Small intestine (tissue), 16 donors: ENCODE measurements at places on chromosomes 7 and 10. TPM values are rescaled to one million over a fixed set of nuclear protein-coding genes. Genes with fewer than 3 reads are reported as not detected.

The DEPP1 gene
- 5.2 TPM for polyA plus RNA-seq

The CUZD1 gene
- 2.2 TPM for polyA plus RNA-seq

The PRPS1L1 gene
- polyA plus RNA-seq = not detected

The OR13A1 gene
- 0.12 TPM for polyA plus RNA-seq

DNA sequence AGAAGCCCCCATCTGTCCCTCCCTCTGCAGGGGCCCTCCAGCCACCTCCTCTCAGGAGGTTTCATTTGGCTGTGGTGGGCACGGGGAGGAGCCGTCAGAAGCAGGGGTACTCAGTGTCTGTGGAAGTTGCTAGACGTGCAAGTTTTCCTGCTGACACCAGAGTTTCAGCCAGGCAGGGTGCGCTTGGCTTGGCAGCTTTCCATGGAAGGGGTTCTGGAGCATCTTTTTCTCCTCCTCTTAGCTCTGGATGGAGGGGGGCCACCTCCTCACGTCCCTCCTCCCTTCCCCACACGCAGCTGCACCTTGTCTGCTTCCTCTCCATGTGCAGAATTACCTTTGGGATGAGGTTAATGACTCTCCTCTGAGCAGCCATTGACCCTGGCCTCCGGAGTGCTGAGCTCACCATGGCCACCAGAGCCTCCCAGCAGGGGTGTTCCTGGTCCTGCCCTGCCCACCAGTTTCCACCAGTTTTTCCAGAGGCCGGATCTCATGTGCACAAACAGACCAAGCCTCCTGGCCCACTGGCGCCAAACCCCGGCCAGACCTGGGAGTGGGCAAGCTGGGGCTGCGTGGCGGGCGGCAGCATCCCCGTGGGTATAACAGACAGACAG is 579.8 kb upstream of the FOXK1 start:
- DNase-seq = no peak

GRCh38 chr7:90675982-90676381 is 79.9 kb downstream of the CDK14 start:
- DNase-seq = no peak

GRCh38 chr10:132723330-132723970 is 62.5 kb downstream of the NKX6-2 start:
- DNase-seq = no peak

- DNase-seq = no peak
Measured at GRCh38 chr10:104445359-104445758, 91.7 kb downstream of the CFAP58 start.

GRCh38 chr10:89019569-89020327 is 29.1 kb downstream of the FAS start:
- DNase-seq = no peak

- no peak for DNase-seq
Measured at GRCh38 chr7:133582766-133583523, 330.1 kb downstream of the EXOC4 start.

DNA sequence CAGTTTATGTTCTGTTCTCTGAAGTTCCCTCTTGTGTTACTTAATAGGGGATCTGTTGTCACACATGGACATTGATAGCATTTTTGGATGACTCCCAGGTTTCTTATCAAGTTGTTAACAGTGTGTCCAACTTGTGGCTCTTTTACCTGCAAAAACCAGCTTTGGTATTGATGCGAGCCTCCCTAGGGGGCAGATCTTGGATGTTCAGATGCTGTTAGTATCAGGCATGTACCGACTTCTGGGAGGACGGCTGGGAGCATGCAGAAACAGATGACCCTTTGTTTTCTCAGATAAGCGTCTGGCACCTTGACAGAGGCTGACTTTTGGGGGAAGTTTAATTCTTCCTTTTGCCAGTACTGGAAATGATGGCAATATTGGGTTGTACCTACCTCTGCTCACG is 2.2 kb downstream of the PLPP4 start:
- DNase-seq = no peak

GRCh38 chr7:104254696-104255095 is 46.9 kb upstream of the ORC5 start:
- no peak for DNase-seq

GRCh38 chr10:7915923-7916536 is 97.7 kb downstream of the TAF3 start:
- DNase-seq = no peak

GRCh38 chr10:73469579-73469978 is 26.2 kb downstream of the PPP3CB start:
- no peak for DNase-seq

DNA sequence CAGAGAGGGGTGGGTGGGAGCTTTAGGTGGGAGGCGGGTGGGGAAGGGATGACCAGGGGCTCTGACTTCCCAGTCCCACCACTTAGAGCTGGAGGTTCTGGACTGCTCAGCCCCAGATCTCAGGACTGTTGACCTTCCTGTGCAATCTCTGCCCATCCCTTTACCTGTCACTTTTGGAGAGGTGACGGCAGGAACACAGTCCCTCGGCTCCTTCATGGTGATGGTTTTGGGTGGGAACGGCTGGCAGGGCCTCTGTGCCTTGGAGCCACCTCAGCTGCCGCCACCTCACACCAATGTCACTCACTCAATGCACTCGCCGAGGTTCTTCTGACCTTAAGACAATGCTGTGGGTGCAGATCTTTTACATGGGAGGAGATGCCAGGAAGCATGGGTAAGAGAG is 49.0 kb downstream of the TMEM270 start:
- no peak for DNase-seq

GRCh38 chr10:3825862-3826351 is 40.9 kb upstream of the KLF6 start:
- DNase-seq = no peak

GRCh38 chr10:122675278-122675677 is 24.4 kb downstream of the C10orf120 start:
- no peak for DNase-seq
